Activated T-helper 1 cell treated with anti-CD3 and anti-CD28 coated beads, Interleukin-12 subunit alpha, Interleukin-12 subunit beta, Interleukin-2, Interleukin-4 antibody, amounts not matched to agents 30 ng/mL and 10 ng/mL and 1 ng/mL, durations not matched to agents 14 hours and 24 hours and 36 hours (primary cell): ENCODE measurements at places on chromosomes 12 and 14. TPM values are rescaled to one million over a fixed set of nuclear protein-coding genes. Genes with fewer than 3 reads are reported as not detected.

The RNASE3 gene
- not detected in 2 replicates for total RNA-seq

The CACNA1C gene
- 0.18 and 0.27 TPM in 2 replicates for total RNA-seq

The PMCH gene
- 3.1 and 4.3 TPM in 2 replicates for total RNA-seq

The PRIMA1 gene
- not detected in 2 replicates for total RNA-seq

The KRT79 gene
- not detected in 2 replicates for total RNA-seq

The EXD2 gene
- 6.3 and 6.5 TPM in 2 replicates for total RNA-seq

The SUDS3 gene
- 23.3 and 25.5 TPM in 2 replicates for total RNA-seq

The OR9K2 gene
- not detected in 2 replicates for total RNA-seq

The FAM90A1 gene
- 0.15 and 0.36 TPM in 2 replicates for total RNA-seq

The BCL11B gene
- 43.5 and 45.4 TPM in 2 replicates for total RNA-seq

The CARMIL3 gene
- 3.0 and 3.4 TPM in 2 replicates for total RNA-seq

GRCh38 chr14:103118663-103119404 lies 4.4 kb upstream of the TNFAIP2 start:
- no peak for DNase-seq

DNA sequence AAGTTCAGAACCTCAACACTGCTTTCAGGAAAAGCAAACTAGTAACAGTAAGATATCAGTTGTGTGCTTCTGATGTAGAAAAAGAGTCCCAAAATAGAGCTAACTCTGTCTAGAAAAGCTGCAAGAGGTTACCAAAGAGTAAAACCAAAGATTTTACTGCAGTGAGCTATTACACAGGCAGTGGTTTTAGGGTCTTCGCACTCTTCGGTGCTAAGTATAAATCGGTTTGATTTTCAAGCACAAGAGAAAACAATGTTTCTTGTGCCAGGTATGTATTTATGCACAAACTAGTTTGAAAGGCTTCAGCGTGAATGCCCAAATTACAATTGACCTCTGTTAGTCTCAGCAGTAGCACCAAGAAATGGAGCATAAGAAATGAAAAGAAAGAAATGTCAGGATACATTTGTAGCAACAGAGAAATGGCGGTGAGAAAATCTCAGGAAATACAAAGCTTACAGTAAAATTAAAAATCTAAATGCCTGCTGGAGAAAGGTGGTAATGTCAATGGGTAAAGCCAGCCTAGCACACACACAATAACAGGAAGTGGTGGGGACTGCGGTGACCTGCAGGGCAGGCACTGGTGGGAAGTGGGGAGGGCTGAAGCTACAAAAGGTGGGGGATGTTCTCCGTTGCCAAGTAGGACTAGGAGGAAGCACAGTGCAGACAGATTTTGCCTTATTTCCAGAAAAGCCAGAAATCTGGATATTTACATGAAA lies 18.0 kb upstream of the DYRK2 start:
- DNase-seq = peak; percentile 81

- no peak for DNase-seq
Observed at GRCh38 chr12:132529906-132530305, 40.0 kb downstream of the FBRSL1 start.

DNA sequence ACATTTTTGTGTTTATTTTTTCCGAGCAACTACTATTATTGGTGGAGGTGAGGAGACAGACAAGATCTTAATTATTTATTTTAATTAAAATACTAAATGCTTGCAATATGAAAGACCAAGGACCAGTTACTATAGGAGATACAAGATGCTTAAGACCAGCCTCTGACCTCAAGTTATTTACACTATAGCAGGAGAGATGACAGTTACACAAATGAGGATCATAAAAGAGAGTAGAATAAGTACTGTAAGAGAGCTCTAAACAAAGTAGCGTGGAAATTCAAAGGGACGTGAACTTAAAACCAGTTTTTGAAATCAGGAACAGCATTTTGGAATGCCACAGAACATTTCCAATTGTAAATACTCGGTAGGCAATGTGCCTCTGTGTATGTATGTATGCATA lies 128.0 kb upstream of the ATF1 start:
- DNase-seq = no peak

DNA sequence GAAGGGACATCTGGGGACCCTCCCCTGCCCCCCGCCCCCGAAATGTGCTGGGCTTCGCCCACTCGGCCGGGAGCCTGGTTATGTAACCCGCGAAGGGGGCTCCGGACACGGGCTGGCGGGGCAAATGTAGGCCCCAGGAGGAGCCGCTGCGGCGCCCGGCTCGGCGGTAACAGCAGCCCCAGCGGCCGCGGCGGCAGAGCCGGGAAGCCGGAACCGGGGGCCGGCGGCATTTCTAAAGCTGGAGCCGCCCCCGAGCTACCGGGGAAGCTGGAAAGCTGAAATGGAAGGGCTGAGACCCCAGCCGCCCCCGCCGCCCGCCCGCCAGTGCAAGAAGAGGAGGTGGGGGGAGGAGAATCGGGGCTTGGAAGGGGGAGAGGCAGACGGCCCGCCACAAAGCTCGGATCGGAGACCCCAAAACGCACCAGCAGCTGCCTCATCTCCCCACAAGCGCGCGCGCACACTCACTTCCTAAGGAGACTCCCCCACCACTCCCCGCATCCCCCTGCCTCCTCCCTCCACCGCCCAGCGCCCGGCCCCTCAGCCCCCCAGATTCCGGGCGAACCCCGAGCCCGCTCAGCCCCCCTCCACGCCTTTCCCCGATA lies 1.5 kb downstream of the KDM2B start:
- peak; percentile 22 for DNase-seq

DNA sequence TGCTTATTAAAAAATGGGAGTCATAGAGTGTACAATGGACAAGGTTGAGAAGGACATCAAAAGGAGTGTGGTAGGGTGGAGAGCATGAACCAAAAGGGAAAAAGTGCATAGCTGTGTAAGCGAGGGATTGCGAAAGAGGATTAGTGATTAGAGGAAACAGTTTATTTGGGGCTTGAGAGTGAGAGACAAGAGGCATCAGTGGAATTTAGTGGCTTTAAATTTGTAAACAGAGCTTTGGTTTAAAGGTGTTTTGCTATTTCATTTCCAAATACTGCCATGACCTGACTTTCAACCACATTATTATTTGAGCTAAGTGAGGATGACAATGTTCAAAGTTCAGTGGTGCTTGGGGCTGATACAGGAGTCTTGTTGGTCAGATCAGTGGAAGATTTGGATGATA lies 53.4 kb downstream of the SLC16A7 start:
- DNase-seq = no peak

DNA sequence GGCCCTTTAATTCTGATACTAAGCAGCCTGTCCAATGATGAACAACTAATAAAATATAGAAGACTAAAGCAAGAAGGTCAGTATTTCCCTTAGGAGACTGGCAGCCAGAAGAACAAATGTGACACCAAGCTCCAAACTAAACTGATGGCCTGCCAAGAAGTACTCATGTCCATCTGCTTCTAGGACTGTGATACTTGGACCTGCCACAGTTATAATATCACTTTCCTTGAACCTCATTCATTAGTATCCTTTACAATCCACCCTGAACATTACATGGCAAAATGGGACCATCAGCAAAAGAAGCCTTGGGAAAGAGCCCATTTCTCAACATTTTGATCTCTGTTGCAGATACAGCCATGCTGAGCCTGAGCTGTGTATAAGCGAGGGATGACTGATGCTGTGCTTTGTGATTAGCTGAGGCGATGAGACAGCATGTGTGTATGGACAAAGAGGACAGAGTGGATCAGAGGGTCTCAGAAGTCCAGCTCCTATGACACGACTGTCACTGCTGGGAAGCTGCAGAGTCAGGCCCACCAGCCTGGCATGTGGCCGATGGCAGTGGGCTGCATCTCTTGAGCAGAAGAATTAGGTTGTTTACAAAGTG lies 73.9 kb downstream of the TGFB3 start:
- no peak for DNase-seq

GRCh38 chr12:72453066-72453465 lies 180.9 kb downstream of the TRHDE start:
- no peak for DNase-seq

GRCh38 chr12:77813558-77813957 lies 17.1 kb upstream of the NAV3 start:
- DNase-seq = no peak

- no peak for DNase-seq
Observed at GRCh38 chr14:56587701-56588100, 8.1 kb downstream of the TMEM260 start.

- DNase-seq = no peak
Observed at GRCh38 chr14:42421377-42422078, 814.9 kb downstream of the LRFN5 start.

DNA sequence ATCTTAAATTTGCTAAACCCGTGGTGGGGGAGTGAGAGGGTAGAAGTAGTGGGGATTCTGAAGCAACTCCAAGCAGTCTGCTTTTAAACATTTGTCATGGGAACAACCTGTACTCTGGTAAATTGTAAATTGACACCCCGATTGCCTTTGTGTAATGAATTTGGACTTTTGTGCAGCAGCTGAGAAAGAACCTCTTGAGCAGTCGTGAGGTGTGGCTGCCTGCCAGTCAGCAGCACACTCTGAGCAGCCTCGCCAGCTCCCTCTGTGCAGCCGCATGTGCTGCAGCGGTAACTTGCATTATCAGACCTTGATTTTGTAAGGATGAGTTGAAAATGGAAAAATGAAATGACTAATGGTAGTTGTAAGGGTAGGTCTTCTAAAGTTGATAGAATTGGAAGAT lies 74.3 kb downstream of the SUSD6 start:
- peak; percentile 32 for DNase-seq

DNA sequence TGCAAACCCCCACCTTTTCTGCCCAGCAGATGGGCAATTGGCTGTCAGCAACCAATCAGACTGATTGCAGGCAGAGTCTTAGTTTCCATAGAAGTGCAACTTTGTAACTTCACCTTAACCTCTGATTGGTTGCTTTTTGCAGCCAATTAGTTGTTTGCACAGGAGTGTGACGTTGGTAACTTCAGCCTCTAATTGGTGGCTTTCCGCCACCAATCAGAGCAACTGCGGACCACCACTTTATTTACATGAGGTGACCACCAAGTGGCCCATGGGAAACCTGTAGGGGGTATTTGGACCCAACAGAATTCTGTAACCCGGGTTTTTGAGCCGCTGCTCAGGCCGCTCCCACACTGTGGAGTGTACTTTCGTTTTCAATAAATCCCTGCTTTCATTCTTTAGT lies 32.3 kb downstream of the CDKN1B start:
- DNase-seq = no peak

- DNase-seq = no peak
Observed at GRCh38 chr12:19978193-19978592, 390.1 kb upstream of the PDE3A start.

- no peak for DNase-seq
Observed at GRCh38 chr14:73846947-73847346, 4.7 kb upstream of the PTGR2 start.

DNA sequence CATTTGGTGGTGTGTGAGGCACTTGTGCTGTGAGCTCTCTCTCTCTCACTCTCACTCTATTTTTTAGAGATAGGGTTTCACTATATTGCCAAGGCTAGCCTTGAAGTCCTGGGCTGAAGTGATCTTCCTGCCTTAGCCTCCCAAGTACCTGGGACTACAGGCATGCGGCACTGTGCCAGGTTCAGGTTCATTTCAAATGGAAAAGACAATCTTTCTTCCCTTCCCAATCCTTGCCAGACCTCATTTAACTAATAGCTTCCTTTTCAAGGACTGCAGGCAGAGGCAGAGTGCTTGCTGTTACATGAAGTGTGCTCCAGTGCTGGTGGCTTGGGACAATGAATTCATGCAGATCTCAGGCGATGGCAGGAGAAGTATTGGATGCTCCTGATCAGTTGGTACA lies 73.2 kb upstream of the BICD1 start:
- no peak for DNase-seq

GRCh38 chr12:116600959-116601918 lies 42.1 kb downstream of the MAP1LC3B2 start:
- DNase-seq = no peak

- DNase-seq = no peak
Observed at GRCh38 chr12:95480230-95480629, 6.3 kb downstream of the METAP2 start.

- DNase-seq = no peak
Observed at GRCh38 chr12:130086797-130087196, 75.5 kb upstream of the FZD10 start.

DNA sequence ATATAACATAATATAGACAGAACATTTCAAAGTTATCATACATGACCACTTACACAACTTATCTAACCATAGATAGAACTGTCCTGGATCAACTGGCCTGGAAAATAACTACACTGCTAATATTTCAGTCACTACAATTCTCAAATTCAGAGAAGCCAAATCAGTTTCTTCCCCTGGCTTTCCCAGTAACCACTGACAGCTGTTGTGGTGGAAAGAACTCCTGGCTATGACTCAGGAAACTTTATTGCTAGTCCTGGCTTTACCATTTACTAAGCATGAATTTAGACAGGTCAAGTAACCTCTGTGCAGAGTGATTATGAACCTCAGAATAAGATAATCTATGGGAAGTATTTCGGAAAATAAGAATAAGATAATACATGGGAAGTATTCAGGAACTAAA lies 244.9 kb upstream of the DIO2 start:
- no peak for DNase-seq

DNA sequence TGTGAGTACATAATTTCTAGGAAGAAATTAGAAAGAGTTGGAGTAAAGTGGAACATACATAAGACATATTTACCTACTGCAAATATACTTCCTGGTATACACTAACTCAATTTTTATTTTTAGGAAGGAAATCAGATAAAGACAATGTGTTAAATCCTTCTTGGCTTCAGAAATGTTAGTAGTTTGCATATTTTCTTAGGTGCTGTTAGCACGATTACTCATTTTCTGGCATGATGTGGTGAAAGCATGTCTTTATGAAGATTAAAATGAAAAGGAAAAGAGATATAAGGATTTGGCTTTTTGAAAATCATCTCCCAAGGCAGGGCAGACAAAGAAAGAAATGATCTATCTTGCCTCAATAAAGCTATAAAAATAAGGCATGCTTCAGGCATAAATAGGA lies 287.6 kb upstream of the E2F7 start:
- no peak for DNase-seq

DNA sequence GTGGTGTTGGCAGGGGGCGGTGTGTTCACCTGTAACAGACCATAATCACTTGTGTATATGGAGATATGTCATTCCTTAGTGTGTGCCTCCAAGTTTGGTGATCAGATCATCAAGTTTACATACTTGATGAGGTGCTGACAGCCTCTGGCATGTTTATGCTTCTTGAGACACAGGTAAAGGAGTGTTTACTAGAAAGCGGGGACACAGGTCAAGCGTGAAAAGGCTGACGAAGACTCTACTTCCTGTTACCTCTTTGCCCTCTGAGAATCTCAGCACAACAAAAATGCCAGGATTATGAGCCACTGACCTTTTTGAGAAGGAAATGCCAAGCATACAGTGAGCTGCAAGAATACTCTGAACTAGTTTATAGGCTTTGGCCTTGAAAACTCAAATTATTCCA lies 29.6 kb downstream of the PRDM4 start:
- DNase-seq = no peak

DNA sequence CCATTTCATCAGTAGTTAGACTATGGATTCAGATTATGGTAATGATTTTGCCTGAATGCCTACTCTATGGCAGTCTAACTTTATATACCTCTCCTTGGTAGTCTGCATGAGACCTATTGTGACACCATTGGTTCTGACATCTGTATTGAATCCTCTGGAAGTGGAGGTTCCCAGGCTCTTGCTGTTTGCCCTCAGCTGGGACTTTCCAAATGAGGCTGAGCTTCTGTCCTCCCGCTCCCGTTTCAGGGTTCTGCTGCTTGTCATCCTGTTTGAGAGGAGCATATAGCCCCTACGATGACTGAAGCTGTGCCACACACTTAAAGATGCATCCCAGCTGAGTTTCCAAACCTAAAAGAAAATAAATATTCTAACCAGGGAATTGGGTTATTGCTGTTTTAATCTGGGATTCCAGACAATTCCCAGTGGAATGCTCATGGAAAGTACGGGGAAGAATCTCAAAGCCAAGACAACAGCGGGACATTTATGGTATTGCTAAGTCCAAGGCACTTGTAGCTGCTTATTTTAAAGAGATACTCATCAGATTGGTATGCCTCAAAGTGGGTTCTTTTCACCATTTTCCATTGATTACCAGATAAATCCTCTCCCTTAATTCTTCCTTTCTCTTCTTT lies 105.9 kb downstream of the ETV6 start:
- no peak for DNase-seq
